ENCODE measurements at places on chromosomes 13 and 19. TPM values are rescaled to one million over a fixed set of nuclear protein-coding genes. Genes with fewer than 3 reads are reported as not detected.

DNA sequence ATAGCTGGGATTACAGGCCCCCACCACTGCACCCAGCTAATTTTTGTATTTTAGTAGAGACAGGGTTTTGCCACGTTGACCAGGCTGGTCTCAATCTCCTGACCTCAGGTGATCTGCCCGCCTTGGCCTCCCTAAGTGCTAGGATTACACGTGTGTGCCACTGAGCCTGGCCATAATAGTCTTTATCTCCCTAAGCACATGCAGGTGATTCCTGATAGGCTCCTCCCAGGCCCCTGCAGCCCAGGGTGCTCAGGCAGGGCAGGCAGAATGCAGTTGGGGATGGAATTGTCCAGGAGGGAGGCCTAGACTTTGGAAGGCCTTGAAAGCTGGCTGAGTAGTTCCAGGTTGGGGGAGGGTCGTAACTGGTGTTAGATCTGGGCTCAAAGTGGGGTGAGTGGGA is 8.5 kb downstream of the ZNF526 start:
- no peak for DNase-seq
- peaks cover 73% of the 10 kb centered on the region for H3K36me3 ChIP-seq
- H3K27me3 ChIP-seq: no peaks in the 10 kb centered on the region

DNA sequence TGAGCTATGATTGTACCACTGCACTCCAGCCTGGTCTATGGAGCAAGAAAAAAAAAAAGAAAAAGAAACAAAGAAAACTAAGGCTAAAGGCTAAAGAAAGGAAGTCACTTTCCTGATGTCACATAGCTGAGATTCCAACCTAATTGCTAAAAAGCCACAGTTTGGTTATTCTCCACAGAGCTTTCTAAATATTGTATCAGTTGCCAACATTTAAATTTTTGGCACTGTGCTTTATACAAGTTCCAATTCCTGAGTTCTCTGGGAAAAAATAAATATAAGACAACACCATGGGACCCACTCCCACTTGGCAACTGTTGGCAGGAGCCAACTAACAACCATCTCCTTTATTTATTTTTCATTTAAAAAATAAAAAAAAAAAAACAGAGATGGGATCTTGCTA is 11.2 kb upstream of the LYPD3 start:
- H3K27ac ChIP-seq: no peak overlapping the region
- H3K36me3 ChIP-seq: no peaks in the 10 kb centered on the region
- no peak overlapping the region for H3K4me3 ChIP-seq
- no peaks in the 10 kb centered on the region for H3K4me1 ChIP-seq

The DUS3L gene
- total RNA-seq: 45.9 TPM

DNA sequence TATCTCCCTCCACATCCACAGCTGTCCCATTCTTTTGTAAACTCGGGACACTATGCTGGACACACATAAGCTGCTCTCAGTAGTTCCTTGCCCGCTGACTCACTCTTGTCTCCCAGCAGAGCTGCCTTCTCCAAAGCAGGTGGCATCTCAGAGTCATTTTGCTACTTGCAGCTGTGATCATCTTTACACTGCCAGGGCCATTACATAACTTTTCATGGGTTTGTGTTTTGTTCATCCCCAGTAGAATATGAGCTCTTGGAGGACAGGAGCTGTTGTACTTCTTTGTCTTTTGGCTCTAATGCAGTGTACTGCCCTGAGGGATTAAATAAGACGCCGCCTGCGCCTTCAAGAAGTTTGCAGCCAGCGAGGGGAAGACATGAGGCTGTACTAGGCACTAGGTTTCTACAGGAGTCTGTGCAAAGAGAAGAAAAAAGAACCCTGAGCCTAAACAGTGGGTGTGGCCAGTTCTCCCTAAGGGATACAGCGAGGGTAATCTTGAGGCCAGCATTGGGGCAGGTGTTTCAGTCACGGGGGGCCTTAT is 40.8 kb upstream of the GPR183 start:
- no peak overlapping the region for H3K4me3 ChIP-seq
- DNase-seq: no peak
- peaks cover 4% of the 10 kb centered on the region for H3K36me3 ChIP-seq
- no peaks in the 10 kb centered on the region for H3K27me3 ChIP-seq

- H3K27me3 ChIP-seq: no peaks in the 10 kb centered on the region
- DNase-seq: no peak
- H3K4me3 ChIP-seq: no peak overlapping the region
- peaks cover 30% of the 10 kb centered on the region for H3K36me3 ChIP-seq
- peaks cover 17% of the 10 kb centered on the region for H3K4me1 ChIP-seq
These were observed 527 bp upstream of the EMC10 start for GRCh38 chr19:50475736-50476223.

GRCh38 chr19:7679771-7680605 is 645 bp upstream of the TRAPPC5 start:
- peaks cover 6% of the 10 kb centered on the region for H3K4me1 ChIP-seq
- H3K27me3 ChIP-seq: no peaks in the 10 kb centered on the region
- H3K4me3 ChIP-seq: no peak overlapping the region
- peaks cover 10% of the 10 kb centered on the region for H3K36me3 ChIP-seq
- no peak overlapping the region for H3K27ac ChIP-seq

- peaks cover 53% of the 10 kb centered on the region for H3K4me1 ChIP-seq
- DNase-seq: no peak
- H3K4me3 ChIP-seq: no peak overlapping the region
- H3K36me3 ChIP-seq: no peaks in the 10 kb centered on the region
These were observed 28.7 kb downstream of the TMEM161A start for GRCh38 chr19:19109601-19110000.

The ERICH6B gene
- total RNA-seq: not detected

The ANGPTL4 gene
- 99.8 TPM for total RNA-seq

The NPHS1 gene
- total RNA-seq: not detected

DNA sequence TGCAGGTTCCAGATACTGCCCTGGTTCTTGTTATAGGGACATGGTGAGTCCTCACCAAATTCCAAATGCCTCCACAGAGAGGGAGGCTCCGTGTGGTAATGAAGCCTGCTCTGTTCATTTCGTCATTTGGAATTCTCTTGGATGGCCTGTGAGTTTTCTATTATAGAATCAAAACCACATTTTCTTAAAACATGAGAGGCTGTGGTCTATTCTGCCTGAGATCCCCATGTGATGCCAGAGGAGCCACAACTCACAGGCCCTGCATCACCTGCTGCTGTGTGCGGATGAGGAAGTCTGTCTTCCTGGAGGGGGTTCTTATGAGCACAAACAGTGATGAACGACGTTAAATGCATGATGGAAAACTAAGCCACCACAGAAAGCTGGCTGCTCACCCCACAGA is 264.4 kb downstream of the UQCRFS1 start:
- H3K27me3 ChIP-seq: no peaks in the 10 kb centered on the region
- H3K27ac ChIP-seq: no peak overlapping the region
- no peak overlapping the region for H3K4me3 ChIP-seq

DNA sequence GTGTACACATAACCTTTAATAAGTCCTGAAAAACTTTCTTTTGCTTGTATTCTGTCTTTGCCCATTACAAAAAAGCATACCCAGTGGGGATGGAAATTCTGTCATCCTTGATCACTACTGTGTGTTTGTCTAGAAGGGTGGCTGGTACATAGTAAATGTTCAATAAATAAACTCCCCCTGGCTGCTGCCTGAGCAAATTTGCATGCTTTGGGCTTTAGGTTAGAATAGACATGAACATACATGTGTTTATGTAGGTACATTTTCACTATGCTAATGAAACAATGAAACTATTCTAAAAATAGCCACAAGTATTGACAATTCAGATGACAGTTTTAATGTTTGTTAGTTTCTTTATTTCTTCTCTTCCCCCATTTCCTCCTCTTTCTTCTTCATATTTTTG is 36.1 kb downstream of the TNFSF13B start:
- no peaks in the 10 kb centered on the region for H3K4me1 ChIP-seq
- H3K4me3 ChIP-seq: no peak overlapping the region
- H3K27me3 ChIP-seq: no peaks in the 10 kb centered on the region
- no peak overlapping the region for H3K27ac ChIP-seq

All from thyroid gland (tissue), 4 donors.